ENCODE measurements at places on chromosomes 3 and 15.

DNA sequence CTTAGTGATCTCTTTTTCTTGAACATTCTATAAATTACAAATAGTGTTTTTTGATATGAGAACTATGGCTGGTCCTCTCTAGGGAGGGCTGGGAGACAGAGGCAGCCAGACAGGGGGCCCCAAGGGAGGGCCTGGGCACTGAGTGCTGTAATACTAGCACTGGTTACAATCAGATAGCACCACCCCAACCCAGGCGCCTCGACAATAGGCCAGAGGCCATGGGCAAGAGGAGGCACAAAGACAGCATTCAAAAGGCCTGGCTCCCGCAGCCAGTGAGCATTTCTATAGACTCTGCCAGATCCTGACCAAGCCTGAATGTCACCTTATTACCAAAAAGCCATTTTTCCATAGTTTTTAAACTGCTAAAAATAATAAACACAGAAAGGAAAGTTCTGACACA lies 158.5 kb downstream of the THRB start:
- DNase-seq: no peak

DNA sequence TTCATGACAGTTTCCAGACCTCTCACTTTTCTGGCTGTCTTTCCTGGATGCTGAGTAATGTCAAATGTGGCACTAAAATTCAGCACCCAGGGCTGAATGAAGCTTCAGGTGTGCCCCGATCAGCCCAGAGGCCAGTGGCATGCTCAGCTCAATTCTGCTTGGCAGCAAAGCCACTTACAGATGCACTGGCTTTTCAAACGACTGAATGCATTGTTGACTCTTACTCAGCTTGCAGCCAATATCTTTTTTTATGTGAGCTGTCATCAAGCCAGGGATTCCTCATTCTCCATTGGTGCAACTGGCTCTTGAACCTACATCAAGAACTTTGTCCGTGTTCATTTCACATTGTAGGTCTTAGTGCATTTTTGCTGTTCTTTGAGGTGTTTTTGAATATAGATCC lies 60.7 kb downstream of the ZDHHC19 start:
- DNase-seq: no peak

DNA sequence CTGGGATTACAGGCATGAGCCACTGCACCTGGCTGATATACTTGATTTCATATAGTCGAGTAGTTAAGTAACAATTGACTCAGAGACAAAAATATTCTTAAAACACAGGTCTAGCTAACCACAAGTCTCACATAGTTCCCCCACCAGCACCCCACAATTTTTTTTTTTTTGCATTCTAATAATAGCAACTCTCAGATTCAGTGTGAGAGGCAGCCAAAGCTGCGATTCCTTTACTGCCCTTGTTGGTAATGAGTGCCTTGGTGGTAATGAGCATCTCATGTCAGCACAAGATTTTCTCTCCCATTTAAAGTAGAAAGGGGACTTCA lies 72.5 kb downstream of the WWTR1 start:
- no peak for DNase-seq

- no peak for DNase-seq
Measured at GRCh38 chr15:77808581-77809177, 176.0 kb upstream of the LINGO1 start.

GRCh38 chr3:140863580-140864009 lies 78.0 kb upstream of the SLC25A36 start:
- DNase-seq: peak; percentile 86

- no peak for DNase-seq
Measured at GRCh38 chr3:126849768-126850167, 133.1 kb upstream of the PLXNA1 start.

All from NCI-H1417 (cell line).